ENCODE measurements at places on chromosomes 3 and 15.

DNA sequence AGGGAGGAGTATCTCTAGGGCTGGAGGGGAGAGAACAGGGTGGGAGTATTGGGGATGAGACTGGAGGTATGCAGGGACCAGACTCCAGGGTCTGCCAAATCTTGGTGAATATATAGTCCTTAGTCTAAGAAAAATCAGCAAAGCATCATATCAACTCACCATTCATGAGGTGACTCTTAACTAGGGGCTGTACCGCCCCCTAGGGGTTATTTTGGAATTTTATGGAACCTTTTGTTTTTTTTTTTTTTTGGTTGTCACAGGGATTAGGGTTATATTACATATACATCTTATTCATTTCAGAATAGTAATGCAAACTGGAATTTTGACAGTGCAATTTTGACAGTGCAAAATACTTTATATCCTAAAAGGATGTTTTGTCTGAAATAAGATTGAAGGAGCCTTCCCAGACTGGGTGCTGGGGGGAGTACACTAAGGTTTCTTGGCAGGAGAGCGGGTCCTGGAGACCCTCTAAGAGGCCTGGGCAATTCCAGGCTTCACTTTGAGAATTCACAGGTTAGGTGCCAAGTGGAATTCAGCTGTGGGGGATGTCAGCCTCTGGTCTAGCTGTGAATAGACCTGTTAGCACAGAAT, 7.5 kb downstream of the CMTM7 start:
- DNase-seq = peak; percentile 56

GRCh38 chr3:70984776-70985482, 598.6 kb downstream of the FOXP1 start:
- no peak for DNase-seq

DNA sequence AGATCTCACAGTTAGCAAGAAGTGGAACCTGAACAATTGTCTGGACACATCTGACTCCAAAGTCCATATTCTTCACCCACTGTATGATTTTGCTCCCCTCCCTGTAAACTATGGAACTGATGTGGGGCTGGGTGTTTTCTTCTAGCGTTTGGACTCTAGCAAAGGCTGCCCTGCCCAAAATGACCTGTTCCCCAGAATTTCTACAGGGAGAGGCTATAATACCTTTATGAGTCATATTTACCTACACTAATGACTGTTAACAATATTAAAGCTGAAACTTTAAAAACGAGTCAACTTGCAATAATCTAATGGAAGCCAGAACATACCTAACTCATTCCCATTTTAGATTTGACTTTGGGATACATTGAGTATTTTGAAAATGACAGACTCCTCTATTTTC, 531.2 kb upstream of the CFAP20DC start:
- DNase-seq = no peak

GRCh38 chr3:188369526-188369925, 215.6 kb downstream of the LPP start:
- no peak for DNase-seq

DNA sequence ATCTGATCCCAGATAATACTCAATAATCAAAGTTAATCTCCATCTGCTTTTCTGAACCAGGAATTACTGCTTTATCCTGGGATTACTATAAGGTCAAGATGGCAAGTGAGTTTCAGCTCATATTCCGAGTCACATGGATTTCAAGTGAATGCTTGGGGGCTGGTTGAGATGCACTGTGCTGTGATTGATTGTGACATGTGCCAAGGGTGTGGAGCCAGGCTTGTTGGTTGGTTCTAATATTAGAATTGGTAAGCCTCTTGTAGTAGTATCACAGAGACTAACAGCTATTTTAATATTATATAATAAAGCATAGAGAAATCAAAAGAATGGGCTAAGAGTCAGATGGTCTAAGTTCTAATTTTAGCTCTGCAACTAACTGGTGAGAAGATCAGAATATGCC, 74.2 kb upstream of the ICE2 start:
- DNase-seq = no peak

DNA sequence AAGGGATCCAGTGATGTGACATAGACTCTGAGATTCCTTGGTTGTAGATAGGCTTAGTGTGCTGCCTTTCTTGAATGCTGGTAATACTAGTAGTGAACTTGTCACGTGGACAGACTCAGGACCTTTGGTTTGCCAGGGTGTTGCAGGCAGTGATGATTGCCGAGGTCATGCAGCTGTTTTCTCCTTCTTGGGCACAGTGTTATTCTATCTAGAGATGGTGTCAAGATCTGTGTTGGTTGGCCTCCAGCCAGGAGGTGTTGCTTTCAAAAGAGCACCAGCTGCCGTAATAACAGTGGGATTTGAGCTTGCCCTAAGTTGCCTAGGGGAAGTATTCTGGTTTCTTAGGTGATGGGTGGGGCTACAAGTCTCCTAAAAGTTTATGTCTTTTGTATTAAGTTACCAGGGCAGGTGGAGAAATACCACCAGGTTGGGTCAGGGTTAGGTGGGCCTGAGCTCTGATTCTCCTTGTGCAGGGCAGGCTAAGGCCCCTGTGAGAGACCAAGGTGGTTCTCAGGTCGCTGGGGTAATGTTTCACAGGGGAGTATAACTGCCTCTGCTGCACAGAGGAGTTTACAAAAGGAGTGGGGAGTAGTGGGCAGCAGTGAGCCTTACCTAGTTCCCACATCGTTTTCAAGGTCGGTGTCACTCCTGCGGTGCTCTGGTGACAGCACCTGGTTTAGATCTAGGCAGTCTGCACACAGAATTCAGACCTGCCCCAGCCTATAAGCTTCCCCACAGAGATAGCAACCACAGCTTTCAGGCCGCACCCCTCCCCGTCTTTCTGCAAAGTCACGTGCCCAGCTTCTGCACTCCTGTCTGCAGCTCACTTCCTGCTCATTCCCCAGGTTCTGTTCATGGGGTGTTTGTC, 350.3 kb downstream of the DOCK3 start:
- peak; percentile 23 for DNase-seq

DNA sequence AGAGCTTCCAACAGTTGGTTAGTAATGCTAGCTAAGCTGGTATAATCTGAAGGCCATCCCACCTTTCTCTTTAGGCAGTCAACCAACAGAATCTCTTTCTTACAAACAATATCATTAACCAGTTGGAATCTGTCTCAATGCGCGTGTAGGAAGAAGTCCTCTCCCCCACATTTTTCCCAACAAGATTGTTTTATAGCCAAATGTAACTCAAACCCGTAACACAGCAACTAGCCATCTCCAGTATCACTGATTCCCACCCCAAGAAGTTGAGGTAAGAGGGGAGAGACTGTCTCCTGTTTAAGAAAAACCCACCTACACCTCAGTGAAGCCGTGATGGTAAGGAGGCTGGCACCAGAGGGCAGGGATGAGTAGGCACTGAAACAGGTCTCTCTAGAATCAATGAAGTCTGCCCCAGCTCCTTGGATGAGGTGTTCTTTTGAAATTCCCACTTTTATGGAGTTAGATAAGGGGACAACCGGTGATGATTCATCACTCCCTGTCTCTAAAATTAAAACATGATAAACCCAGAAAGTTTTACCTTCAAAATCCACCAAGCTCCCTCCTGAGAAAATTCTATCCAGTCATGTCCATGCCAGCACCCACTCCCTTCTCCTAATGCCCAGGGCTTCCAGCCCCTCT, 30.9 kb downstream of the CDC25A start:
- DNase-seq = no peak

DNA sequence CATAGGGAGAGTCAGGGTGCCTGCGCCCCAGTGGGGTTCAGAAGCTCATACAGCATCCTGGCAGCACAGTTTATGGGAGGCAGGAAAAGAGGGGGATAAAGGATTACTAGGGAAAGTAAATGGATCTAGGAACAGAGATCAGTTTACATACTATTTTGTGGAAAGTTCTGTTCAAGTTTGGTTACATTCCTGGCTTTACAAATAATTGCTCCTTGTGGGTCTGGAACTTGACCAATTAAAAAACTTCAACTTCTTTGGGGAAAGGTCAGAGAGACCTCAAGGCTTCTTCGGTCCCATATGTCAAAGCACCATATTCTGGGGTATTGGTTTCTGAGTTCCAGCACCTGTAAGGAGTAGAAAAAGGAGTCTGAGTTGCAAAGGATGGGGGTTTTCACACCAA, 64.1 kb downstream of the ZDHHC19 start:
- DNase-seq = no peak

DNA sequence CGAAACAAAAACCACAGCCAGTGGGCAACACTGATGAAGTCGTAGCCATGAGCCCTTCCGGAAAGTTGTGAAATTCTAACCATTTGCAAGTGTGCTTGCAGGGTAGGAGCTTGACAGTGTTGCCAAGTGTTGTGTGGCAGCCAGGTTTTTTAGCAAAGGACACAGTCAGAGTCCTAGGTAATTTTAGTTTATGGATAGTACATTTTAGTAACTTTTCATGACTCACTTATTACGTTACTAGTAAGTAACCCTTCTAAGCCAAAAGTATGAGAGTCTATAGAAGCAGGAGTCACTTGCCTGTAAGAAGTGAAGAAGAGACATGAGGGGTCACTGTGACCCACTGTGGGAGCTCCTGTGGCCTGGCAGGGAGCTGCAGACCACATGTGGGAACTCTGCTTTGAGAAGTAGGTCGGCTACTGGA, 54.8 kb upstream of the ADPGK start:
- DNase-seq = no peak

DNA sequence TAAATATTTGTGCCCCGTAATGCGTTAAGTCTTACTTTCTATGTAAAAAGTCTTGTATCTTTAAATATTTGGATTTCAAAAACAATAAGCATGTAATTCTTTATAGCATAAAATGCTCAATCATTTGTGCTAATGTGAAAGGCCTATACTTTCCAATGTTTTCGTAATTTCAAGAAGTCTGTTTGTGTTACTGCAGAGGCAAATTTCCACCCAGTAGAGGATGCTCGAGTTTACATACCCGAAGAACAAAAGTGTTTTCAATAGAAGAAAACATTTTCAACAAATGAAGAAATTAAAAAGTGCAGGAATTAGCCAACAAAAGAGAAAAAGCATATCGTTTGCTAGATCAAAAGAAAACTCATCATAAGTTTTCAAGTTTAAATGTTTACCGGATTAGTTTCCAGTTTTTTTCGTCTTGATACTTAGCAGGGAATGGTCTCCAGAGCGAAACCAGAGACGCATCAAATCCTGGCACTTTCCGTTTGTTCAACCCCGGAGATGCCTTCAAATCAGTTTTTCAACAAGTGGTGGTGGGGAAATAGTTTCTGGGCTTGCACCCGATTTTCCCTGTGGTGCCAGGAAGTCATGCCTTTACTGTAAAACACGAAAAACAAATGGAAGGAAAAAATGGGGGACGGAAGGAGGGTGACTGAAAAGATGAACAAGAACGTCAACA, 1.0 kb downstream of the CGGBP1 start:
- DNase-seq = peak; percentile 52

DNA sequence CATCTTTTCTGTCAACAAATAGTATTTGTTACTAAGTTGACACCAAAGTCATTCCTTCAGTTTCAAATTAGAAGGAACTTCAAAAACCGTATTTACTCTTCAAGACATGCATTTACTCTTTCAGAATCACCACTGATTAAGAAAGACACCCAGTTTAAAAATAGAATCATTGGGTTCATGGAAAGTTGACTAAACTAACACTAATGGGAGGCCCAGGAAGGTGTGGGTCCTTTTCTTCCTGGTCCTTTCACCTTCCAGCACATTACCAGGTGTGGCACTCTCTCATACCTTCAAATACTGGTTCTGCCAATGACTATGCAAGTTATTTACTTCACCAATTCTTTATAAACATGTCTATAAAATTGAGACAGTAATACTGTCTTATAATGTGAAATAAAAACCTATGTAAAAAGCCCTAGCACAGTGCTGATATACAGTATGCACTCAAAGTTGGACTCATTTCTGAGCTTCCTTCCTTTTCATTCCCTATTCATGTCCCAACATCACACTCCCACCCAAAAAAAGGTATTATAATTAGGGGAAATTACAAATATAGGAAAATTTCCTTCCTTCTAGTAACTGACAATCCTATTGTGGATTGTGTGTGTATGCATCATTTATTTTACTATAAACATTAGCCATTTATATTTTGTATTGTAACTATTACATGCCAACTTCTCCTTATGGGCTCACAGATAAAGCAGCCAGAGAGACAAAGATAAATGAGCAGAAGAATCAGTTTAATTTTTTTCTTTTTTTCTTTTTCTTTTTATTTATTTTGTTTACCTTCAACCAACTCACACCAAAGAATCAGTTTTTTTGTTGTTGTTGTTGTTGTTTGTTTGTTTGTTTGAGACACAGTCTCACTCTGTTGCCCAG, 48.9 kb downstream of the LRRFIP2 start:
- DNase-seq = no peak

DNA sequence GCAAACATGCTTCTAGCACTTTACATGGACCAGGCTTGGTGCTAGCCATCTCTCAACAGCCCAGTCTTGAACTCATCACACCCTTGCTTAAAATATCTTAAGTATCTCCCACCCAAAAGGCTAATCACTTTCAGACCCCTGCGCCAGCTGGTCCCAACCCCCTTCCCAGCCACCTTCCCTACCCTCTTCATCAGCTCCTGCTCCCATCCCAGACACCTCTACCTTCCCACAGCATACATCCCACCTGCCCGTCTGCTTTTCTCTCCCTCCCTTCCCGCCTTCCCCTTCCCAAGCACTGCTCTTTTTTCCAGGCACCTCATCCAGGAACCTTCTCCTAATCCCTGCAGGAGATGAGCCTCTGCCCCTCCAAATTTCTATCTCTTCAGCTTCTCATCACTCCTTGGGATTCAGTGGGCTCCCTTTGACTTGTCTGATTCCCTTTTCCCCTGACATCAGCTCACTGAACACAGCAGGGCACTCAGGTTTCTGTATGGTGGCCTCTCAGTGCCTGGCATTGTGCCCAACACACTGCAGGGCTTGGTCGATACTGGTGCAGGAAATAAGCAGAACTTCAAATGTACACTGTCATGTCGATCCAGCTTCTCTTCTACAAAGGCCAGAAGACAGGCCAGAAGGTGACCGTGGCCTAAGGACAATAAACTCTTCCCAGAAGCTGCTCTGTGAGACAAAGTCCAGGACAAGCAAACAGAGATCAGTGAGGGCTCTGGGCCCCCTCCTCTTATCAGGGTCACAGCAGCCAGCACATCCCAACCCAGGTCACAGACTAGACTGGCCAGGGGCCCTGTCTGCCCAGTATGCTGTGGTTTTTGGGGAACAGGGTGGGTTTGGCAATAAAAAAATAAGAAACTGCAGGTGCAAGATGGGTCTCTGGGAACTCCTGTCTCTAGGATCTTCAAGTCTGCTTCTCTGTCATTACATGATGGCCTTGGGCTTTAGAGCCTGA, 2.2 kb upstream of the ITIH1 start:
- peak; percentile 8 for DNase-seq

DNA sequence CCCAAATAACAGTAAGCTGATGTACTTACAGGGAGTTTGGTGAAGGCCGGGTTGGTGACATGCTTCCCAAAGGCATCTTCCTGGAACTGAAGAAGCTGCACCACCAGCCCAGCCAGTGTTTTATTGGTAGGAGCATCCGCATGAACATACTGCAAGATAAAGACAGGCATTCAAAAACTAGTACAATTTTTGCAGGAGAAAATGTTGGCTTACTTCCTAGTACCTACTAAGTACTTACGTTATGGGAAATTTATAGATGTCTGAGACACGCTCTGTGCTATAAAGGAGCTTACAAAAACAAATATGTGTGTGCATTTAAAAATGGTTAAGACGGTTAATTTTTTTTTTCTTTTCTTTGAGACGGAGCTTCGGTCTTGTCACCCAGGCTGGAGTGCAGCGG, 8.9 kb downstream of the SMARCC1 start:
- DNase-seq = peak; percentile 56

Data from umbilical cord (tissue), 2 donors.